Smooth muscle cell of the pulmonary artery (primary cell): ENCODE measurements at places on chromosomes 1 and 21. TPM values are rescaled to one million over a fixed set of nuclear protein-coding genes. Genes with fewer than 3 reads are reported as not detected.

Gene ILDR2
- total RNA-seq: 0.13 TPM in 1 of 2 replicates, not detected in the other

Gene VTCN1
- total RNA-seq: not detected in 2 replicates

Gene JAM2
- total RNA-seq: 3.3 and 6.9 TPM in 2 replicates

Gene FBXO42
- 17.8 and 18.1 TPM in 2 replicates for total RNA-seq

Gene C2CD4D
- total RNA-seq: not detected in 2 replicates
